ENCODE measurements at places on chromosomes 11 and 22.

DNA sequence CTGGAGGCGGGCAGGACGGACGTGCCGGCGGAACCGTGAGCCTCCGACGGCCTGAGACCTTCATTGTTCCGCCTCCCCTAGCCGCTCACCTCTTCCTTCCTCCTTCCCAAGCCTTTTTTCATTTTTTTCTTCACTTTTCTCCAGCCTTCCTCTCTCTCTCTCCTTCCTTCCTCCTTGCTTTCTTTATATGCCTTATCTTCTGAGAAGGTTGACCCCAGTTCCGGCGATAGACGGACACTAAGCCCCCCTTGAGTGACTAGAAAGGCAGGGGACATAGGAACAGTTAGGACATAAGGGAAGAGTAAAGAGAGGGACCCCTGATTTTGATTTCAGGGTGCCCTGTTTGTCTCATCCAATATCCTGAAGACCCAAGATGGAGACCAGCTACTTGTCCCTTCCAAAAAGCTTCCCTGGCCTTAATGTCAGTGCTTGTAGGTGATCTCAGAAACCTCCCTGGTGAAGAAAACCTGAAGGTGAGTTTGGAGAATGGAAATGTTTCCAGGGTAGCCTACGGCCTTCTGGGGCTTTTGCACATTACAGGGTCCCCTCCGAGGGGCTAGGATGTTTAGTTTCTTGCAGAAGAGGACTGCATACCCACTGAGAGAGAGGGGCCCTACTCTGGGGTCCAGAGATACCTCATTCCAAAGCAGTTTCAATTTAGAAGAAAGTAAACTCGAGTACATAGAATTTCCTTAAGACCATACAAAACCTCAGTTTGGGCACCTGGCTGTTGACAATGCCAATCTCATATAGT, 3.5 kb downstream of the ADM start:
- DNase-seq = no peak

GRCh38 chr22:49137206-49137840, 690.4 kb downstream of the BRD1 start:
- no peak for DNase-seq

- DNase-seq = no peak
These were observed 3.3 kb downstream of the TUB start for GRCh38 chr11:8084352-8084751.

- DNase-seq = no peak
These were observed 28.5 kb downstream of the CELF1 start for GRCh38 chr11:47524291-47524874.

GRCh38 chr11:43010042-43010441, 301.8 kb upstream of the API5 start:
- no peak for DNase-seq

GRCh38 chr11:116366980-116367645, 405.7 kb downstream of the BUD13 start:
- DNase-seq = no peak

DNA sequence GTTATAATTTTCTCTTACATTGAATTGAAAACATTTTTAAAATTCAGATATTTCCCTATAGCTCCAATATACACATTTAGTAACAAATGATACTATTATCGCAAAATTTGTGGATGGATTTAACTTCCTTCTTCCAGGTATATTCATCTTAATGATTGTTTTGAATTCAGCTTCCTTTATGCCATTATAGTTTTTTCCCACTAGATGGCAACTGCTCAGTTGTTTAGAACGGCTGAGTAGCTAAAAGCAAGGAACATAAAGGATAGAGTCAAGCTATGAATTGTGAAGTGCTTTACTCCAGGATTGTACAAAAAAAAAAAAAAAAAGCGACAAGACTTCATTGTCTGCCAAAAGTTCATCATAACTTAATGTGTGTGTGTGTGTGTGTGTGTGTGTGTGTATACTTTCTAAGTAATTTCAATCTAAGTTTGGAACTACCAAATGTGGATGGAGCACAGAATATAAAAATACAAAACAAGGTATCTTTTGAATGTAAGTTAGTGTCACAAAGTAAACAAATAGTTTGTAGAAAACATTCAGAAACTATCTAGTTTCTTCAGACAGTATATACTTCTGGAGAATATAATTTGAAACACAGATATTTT, 846.4 kb downstream of the DLG2 start:
- DNase-seq = no peak

GRCh38 chr22:40463683-40464082, 93.3 kb downstream of the SGSM3 start:
- DNase-seq = no peak

DNA sequence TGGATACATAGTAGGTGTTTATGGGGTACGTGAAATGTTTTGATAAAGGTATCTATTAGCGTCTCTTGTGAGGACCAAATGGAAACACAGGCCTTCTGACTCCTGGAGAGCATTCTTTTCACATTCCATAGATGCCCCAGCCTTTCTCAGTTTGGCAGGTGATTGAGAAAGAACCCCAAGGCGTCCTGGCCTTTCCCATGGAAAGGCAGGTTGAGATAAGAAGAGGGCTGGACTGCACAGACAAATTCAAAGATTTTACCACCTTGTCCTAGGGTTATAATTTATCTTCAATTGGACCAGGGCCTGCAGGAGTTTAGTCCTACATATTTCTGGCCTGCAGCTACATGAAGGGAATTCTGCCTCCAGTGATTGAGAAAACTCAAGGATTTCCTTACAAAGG, 661 bp upstream of the OLFML1 start:
- DNase-seq = no peak

DNA sequence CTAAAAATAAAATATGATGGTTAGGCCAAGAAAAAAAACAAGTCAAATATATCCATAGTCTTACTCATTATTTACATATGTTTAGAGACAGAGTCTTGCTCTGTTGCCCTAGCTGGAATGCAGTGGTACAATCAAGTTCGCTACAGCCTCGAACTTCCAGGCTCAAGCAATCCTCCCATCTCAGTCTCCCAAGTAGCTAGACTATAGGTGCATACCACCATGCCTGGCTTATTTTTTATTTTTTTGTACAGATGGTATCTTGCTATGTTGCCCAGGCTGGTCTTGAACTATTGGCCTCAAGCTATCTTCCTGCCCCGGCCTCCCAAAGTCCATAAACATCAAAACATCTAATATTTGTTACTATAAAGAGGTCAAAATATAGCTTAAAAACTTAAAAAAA, 36.1 kb downstream of the C2CD3 start:
- DNase-seq = no peak

GRCh38 chr22:35442471-35442870, 42.5 kb downstream of the MCM5 start:
- no peak for DNase-seq

DNA sequence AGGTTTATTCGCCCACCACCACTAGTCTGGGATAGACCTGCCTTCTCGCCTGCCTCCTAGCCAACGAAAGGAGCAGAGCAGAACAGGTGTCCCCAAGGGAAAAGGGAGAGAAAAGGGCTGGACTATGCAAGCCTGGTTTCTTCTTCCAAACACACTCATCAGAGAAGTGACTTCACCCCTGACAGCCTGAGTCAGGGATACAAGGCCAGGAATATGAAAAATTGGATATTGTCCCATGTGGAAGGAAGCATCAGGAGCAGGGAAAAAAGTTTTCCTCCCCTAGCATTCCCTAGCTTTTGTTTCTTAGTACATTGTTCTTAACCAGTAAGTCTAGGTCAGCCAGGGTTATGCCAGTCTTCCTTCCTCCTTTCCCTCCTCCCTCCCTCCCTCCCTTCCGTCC, 56.9 kb upstream of the TNRC6B start:
- DNase-seq = no peak

GRCh38 chr11:9831122-9831521, 167.2 kb downstream of the SWAP70 start:
- no peak for DNase-seq

DNA sequence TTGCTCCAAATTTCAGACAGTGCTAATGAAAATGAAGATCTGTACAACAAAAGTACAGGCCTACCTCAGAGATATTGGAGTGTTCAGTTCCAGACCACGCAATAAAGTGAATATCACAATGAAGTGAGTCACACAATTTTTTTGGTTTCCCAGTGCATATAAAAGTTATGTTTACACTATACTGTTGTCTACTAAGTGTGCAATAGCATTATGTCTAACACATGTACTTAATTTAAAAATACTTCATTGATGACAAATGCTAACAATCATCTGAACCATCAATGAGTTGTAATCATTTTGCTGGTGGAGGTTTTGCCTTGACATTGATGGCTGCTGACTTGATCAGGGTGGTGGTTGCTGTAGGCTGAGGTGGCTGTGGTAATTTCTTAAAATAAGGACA, 60.6 kb upstream of the E2F8 start:
- no peak for DNase-seq

DNA sequence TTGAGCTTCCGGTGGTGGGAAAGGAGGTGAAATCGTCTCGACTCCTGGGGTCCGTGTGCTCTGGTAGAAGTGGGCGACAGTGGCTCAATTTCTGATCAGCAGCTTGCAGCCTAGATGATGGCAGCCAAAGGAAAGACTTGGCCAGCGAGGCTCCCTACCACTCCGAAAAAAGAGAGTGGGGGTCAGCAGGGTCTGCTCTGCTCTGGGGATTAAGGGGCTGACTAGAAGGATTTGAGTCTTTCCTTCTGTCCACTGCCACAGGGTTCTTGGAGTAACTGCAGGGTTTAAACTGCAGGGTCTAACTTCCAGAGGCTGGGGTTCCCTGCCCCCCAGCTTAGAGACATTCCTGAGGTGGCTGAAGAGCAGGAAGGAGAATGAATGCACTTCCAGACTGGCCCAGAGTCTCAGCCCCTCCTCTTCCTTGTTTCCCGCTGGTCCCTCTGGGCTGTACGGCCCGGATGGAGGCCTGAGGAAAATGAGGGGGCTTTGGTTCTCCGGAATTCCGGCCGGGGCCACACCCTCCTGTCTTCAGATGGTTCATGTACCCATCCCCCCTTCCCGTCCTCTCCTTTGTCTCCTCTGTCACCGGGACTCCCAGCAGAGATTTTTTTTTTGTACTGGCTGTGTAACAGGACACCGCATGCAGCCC, 907 bp downstream of the SERPINH1 start:
- DNase-seq = no peak

DNA sequence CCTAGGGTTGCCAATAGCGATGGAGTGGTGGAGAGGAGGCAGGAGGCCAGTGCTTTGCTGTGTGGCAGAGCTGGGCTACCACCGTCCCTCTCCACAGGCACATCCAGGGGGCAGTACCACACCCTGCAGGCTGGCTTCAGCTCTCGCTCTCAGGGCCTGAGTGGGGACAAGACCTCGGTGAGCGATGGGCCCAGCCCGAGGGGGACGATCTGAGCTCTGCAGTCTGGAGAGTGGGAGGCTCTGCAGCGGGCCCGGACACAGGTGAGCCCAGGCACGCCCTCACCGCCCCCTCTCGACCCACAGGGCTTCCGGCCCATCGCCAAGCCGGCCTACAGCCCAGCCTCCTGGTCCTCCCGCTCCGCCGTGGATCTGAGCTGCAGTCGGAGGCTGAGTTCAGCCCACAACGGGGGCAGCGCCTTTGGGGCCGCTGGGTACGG, 2.5 kb downstream of the PKP3 start:
- DNase-seq = no peak

DNA sequence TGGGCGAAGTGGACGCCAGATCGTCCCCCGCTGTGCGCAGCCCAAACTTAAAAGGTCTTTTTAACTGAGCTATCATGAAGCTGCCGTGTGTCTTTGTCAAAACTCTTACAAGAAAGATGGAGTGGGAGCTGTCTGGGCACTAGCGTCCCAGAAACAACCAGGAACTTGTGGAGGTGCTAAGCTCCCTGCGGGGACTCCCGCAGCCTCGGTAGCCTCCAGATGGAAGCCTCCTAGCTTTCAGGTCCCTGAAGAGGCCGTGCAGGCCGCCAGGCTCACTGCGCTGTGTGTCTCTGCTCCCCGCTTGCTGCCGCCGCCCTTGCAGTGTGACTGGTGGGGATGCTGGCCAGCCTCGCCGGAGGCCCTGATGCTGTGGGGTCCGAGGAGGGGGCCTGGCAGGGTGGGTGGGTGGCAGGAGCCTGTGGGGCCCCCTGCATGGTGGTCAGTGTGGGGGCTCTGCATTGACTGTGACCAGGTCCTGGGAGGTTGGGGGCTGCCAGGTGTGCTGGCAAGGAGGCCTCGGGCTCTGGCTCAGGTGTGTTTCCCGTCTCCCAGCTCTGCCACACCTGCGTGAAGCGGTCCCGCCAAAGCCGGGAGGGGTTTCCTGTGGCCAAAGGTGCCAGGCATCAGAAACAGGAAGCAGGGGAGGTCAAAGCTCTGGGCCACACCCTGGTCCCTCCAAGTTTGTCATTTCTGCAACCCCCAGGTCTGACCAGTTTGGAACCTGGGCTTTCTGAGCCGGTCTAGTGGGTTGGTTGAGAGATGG, 1.2 kb downstream of the TRABD start:
- DNase-seq = no peak

- no peak for DNase-seq
These were observed 106.3 kb downstream of the MPPED2 start for GRCh38 chr11:30479899-30480298.

DNA sequence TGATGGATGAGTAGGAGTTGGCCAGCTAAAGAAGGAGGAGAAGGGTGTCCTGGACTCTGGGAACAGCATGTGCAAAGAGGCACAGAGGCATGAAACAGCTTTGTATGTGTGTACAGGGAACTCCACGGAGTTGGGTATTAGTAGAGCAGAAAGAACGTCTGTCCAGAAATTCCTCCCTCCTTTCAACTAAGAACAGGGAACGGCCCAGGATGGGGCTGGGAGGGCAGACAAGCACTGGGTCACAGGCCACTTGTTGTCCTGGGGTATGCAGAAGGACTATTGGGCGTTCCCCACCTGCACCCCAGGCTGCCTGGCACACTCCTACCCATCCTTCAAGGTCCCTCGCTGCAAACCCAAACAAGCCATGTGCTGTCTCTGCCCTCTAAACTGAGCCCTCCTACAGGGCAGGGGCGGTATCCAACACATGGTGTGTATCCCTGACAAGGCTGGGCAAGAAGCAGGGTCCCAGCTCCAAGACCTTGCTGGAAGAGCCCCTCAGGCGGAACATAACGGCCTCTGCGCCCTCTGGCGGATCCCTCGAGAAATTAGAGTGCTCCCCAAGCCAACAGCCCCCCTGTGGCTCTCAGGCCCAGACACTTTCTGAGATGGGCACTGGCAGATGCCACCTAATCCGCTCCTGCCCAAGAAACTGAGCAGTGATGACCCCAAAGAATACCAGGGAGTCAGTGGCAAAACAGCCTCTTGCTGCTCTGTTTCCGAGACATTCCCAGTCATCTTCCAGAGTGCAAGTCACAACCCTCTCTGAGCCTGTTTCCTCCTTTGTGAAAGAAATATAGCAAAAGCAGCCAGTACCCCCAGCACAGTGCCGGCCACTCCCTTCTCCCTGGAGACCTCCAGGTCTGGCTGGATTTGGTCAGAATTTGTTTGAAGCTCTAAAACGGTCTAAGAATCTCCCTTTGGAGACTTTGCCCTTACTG, 1.6 kb upstream of the ELFN2 start:
- DNase-seq = no peak

GRCh38 chr11:125179895-125180294, 15.3 kb downstream of the PKNOX2 start:
- DNase-seq = no peak

GRCh38 chr11:108697872-108698473, 33.1 kb downstream of the DDX10 start:
- peak; percentile 58 for DNase-seq

DNA sequence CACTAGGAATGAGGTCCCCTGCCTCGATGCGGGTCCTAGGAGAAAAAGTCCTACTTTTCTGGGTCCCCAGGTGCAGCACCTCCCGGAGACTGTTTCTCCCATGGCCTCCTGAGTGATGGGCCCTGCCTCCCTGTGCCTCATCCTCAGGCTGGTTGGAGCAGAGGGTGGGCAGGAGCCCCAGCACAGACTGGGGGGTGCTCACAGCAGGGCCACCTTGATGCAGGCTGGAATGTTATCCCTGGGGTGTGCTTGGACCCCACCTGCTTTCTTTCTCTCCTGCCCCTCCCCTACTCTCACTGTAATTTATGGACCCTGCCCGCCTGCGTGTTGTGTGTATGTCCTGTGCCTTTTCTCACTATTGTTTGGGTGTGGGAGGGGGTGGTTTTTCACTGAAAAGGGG, 8.1 kb downstream of the SHISA8 start:
- no peak for DNase-seq

Data from AG04450 (cell line).